Kidney epithelial cell (primary cell): ENCODE measurements at places on chromosomes 16 and 17. TPM values are rescaled to one million over a fixed set of nuclear protein-coding genes. Genes with fewer than 3 reads are reported as not detected.

DNA sequence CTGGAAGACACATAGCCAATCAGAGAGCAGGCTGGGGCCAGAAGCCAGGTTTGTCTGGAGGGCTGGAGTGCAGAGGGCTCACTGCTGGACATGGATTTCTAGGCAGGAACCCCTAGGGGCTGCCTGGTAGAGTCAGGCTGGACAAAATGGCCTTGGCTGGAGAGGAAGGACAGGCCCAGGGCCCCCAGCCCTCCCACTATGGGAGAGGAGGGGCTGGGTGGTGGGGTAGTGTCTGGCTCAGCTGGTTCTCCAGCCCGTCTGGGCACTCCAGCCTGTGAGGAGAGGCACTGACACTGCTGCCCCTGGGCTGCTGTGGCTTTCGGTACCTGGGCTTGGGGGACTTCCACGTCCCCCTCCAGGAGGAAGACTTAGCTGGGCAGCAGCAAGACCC lies 21.7 kb upstream of the DOK4 start:
- no peak for DNase-seq

GRCh38 chr16:90020838-90021382 lies 1.7 kb upstream of the DBNDD1 start:
- DNase-seq = no peak

DNA sequence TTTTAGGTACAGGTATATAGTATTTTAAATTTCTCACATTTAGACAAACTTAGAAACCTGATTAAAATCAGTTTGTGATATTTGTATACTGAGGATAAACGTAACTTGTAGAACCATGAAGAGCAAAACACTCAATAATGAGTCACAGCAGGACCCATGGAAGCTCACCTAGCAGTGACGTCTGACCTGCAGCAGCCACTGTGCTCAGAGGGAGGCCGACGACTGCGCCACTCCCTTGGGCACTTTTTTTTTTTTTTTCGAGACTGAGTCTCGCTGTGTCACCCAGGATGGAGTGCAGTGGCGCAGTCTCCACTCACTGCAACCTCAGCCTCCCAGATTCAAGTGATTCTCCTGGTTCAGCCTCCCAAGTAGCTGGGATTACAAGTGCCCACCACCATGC lies 106.2 kb upstream of the AXIN2 start:
- no peak for DNase-seq

GRCh38 chr17:72413077-72414031 lies 292.5 kb downstream of the SOX9 start:
- DNase-seq = no peak

DNA sequence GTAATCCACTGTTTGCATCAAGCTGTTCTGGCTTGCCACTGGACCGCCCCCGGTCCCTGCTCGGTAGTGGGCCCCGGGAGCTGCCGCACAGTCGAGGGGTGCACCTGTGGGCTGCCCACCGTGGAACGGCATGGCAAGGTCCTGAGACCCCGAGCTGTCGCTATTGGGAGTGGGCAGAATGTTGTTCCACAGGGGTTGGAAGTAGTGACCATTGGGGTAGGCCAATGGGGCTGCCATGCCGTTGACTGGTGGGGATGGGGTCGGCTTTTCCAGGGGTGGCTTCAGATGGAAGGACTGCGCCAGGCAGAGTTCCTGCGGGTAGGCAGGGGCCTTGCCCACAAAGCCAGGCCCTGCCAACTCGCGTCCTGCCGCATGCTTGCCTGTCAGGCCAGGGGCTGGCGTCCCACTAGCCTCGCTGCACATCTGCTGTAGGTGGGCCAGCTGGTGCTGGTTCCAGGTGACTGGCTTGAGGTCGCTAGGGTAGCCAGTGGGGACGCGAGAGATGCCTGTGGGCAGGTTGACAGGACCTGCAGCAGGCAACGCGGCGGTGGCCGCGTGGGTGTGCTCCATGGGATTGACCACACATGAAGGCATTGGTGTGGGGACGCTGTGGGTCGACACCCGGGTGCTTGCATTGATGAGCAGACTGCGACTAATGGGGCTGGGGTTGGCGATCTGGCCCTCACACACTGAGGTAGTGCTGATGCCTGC lies 14.8 kb downstream of the TRAF4 start:
- no peak for DNase-seq

Gene CDK5R1
- total RNA-seq = 16.0 and 17.4 TPM in 2 replicates

Gene CD300H
- not detected in 2 replicates for total RNA-seq

Gene CCDC154
- 0.08 and 0.14 TPM in 2 replicates for total RNA-seq
